EH (cell line): ENCODE measurements at places on chromosomes 1 and 21.
A peak's percentile ranks its signal among the peaks of the same experiment; 100 is the strongest.

- DNase-seq = no peak
Observed at GRCh38 chr1:226078374-226078773, 15.9 kb downstream of the H3-3A start.

DNA sequence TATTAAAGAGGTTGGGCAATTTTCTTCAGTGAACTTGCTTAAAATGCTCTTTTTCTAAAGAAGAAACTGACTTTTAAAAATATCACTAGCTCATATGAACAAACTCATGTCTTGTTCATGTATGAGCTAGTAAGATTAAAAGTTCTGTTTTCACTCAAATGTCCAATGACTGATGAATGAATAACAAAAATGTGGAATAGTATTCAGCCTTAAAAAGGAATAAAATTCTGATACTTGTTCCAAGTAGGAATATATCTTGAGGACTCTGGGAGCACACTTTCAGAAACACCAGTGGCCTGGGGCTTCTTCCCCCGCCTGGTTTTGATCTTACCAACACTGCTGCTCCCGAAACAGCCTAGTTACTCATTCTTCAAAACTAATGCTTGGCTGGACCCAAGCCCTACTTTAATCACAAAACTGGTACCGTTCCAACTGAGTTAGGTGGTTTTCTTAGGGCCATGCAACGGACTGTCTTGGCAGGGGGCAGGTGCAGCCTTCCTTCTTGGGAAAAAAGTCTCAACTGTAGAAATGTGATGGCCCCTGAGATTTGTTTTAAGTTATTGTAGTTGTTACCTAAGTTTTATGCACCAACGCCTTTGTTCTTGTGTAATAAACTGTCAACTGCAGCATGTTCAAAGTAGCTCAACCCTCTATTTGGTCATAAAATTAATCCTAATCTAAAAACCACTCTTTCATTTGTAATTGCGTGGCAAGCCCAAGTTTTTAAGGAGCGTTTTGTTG is 116.0 kb downstream of the ETS2 start:
- peak; percentile 29 for DNase-seq

DNA sequence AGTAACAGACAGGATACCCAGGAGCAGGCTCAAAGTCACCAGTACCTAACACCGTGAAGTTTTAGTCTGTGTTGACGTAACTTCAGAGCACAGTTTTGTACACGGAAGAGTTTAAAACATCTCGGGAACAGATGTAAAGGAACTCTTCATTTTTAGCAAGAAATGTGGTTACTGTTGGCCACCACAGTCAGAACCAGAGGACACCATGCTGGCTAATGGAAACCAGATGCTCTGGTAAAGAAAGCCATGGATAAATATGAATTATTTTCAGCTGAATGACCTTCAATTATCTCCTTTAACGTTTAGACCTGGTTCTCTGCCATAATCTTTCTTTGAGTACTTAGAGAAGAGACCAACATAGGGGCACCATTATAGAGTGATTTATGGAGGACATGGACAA is 115.9 kb downstream of the NTMT2 start:
- peak; percentile 78 for DNase-seq

DNA sequence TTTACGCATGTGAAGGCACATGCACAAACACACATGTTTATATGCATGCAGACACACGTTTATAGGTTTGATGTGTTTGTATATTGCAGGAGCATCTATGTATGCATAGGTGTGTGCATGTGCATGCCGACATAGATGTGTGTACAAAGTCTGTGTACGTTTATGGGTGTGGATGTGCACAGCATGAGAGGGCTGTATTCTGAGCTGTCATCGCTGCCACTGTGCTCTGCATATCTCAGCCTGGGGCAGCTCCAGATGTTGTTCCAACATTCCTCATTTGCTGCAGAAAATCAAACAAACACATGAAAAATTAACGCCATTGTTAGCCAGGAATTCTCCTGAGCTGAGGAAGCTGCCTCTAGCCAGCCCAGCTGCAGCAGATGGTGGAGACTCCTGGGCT is 132.3 kb upstream of the CSF3R start:
- DNase-seq = no peak

DNA sequence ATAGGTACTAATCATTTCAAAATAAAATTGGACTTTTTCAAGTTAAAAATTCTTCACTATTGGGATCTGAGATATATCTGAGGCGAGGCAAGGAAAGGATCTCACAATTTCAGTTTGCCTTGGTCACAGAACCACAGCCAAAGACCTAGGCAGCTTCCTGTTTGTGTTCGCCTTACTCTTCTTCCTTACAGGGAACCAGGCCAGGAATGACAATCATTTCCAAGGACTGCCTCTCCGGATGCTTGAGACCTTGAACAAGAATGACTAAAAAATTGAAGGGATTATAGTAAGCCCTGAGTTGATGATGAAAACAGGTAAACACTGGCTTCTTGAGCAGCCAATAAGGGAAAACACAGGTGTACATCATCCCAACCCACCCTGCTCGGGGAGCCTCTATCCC is 35.2 kb upstream of the SERBP1 start:
- DNase-seq = no peak

DNA sequence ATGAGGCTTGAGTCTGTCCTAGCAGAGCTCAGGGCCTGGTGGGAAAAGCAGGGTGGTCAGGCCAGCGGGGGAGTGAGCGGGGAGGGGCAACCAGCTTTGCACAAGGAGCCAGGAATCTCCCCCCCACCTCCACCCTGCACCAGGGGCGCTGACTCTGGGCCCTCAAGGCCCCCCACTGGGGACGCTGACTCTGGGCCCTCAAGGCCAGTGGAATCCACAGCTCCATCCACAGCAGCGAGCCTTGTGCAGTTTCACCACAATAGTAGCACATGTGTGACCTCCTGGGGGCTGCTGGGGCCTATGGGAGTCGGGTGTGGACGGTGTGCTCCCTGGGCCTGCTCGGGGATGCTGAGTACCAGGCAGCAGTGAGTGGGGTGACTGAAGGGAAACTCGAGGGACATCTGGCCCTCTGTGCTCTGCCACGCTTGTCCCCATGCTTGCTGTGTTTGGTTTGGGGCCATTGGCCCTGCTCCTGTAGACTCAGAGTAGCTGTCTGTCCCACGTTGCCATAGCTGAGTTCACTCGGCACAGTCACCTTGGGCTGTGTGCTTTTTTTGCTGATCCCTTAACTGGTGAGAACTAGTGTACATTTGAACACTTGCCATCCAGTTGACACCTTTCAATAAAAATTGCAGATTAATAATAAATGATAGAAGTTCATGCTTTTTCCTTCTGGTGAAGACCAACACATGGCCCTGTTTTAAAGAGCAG is 89.2 kb downstream of the ADARB1 start:
- no peak for DNase-seq

- DNase-seq = peak; percentile 66
Observed at GRCh38 chr1:10980841-10981727, 31.4 kb upstream of the TARDBP start.

DNA sequence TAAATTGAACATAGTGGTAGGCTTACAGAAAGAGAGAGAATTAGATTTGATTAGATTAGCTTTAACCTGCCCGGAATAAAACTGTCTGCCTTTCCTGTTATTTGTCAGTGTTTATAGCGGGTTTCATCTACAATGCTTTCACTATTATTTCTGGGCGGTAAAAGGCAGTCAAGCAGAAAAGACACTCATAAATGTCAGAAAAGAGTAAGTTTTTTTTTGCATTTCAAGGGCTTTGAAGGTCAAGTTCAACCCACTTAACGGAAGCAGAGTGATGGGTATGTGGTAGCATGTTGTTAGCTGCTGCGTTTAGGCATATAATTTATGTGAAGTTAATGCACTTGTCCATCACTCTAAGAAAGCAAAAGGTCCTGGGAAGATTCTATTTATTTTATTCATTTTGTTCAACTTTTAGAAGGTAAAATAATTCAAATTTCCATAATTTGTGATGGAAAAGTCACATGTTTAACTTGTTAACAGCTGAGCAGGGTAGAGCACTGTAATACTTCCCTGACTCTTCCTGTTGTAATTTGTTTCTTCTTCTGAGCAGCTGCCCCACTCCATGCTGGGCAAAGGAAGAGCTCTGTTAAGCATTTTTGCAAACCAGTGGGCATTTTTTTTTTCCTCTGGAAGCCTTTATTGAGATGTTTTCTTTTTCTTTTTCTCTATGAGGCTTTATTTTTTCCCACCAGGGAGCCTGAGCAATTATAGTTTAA is 220.1 kb downstream of the ST6GALNAC3 start:
- no peak for DNase-seq

DNA sequence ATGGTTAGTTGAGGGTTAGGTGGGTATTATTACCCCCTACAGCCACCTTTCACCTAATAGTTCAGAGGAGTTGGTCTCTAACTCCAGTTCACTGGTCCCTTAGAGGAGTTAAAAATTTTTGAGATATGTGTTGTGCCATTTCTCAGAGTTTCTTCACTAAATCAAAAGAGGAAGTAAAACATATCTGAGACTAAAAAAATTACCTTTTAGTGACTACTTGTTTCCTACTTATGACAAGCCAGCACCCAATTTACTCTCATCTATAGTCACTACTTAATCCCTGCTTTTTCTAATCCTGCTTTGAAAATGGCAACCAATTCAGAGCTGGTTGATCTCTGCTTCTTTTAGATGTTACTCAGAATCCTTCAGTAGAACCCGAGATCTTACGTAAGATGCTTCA is 1316.8 kb upstream of the B3GALT2 start:
- DNase-seq = no peak

DNA sequence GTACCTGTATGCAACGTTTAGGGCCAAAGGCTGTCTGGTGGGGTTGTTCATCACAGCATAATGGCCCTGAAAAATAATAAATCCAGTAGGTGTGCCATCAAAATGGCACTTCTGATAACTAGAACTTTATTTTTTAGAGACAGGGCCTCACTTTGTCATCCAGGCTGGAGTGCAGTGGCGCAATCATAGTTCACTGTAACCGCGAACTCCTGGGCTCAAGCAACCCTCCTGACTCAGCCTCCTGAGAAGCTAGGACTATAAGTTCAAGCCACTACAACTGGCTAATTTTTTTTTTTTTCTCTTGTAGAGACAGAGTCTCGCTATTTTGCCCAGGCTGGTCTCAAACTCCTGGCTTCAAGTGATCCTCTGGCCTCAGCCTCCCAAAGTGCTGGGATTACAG is 4.7 kb downstream of the SNAPIN start:
- DNase-seq = peak; percentile 46

GRCh38 chr1:230641900-230642262 is 400 bp upstream of the COG2 start:
- DNase-seq = no peak

DNA sequence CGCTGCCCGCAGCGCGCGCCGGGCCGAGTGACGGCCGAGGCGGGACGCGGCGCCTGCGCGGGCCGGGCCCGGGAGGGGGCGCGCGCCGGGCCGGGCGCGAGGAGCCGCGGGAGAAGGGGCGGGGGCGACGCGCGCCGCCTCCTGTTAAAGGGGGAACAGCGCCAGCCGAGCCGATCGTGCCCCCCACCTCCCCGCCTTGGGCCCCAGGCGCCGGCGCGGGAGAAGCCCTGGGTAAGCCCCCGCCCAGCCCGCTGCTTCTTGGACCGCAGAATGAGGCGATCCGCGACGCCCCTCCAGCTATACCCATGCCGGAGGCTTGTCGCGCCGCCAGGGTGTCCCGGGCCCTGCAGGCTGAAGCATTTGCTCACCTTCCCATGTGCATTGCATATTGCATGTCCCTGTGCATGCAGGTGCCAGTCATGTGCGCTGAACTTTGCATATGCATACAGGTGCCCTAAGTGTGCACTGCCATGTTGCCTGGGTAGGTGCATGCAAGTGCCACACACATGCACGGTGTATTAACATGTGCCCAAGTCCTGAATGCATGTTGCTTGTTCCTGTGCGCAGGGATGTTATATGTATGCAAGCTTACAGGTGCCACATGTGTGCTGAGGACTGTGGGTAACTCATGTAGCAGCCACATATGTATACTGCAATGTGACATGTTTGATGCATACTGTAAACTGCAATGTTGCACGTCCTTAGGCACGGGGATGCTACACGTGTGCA is at the start of gene ADGRB2:
Gene ADGRB2, minus strand, starts transcription at position 29 of the 729 bp plus-strand sequence. CDS start 7,119 bp downstream, outside the sequence.
- DNase-seq = no peak

- peak; percentile 96 for DNase-seq
Observed at GRCh38 chr1:99599678-99600175, 46.2 kb upstream of the PALMD start.

DNA sequence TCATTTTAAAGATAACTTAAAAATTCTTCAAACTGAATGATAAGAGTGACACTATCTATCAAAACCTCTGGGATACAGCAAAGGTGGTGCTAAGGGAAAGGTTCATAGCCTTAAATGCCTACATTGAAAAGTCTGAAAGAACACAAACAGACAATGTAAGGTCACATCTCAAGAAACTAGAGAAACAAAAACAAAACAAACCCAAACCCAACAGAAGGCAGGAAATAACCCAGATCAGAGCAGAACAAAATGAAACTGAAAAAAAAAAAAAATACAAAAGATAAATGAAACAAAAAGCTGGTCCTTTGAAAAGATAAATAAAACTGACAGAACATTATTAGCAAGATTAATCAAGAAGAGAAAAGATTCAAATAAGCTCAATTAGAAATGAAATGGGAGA is 6.8 kb downstream of the ODF2L start:
- DNase-seq = no peak

- DNase-seq = peak; percentile 83
Observed at GRCh38 chr21:43659136-43660000, at the start of the genes HSF2BP and RRP1B. HSF2BP (minus strand) TSS chr21:43659488; CDS start chr21:43658096, 1,392 bp downstream. RRP1B (plus strand) TSS chr21:43659560; CDS start chr21:43659665, 105 bp downstream.
